ENCODE measurements at places on chromosomes 12 and 14.

DNA sequence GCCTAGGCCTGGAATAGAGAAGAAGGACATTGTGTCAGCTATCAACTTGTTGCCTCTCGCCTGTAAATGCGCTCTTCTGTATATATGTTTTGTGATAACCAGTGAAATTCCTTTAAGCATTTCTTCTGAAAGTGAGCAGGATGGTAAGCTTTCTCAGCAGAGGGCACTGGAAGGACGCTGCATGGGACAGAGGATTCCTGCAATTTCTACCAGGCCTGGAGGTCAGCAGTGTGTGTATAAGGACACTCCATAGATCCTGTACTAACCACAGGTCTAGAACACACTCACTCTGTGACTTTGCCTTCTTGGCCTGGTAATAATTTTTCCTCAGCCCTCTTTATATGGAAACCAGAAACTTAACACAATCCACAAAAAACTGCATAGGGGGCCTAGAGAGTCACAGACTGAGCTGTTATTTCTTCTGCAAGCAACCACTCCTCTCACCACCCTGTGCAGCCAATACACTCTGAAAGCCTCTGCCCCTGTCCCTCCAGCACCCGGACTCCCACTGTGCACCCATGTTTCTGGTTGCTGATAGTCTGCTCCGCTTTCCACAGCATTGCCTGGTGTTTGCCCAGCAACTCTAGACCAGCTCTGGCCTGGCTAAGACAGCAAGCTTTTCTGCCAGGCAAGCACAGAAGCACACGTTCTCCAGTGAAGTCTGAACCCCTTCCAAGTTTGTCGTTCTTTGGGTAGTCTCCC lies 94.0 kb upstream of the RMST start:
- DNase-seq: no peak

GRCh38 chr14:88422919-88423650 lies 37.6 kb downstream of the SPATA7 start:
- no peak for DNase-seq

- no peak for DNase-seq
These were observed 6.2 kb upstream of the OAS1 start for GRCh38 chr12:112900298-112901145.

- DNase-seq: no peak
These were observed 66.0 kb upstream of the GALNT9 start for GRCh38 chr12:132395192-132395907.

DNA sequence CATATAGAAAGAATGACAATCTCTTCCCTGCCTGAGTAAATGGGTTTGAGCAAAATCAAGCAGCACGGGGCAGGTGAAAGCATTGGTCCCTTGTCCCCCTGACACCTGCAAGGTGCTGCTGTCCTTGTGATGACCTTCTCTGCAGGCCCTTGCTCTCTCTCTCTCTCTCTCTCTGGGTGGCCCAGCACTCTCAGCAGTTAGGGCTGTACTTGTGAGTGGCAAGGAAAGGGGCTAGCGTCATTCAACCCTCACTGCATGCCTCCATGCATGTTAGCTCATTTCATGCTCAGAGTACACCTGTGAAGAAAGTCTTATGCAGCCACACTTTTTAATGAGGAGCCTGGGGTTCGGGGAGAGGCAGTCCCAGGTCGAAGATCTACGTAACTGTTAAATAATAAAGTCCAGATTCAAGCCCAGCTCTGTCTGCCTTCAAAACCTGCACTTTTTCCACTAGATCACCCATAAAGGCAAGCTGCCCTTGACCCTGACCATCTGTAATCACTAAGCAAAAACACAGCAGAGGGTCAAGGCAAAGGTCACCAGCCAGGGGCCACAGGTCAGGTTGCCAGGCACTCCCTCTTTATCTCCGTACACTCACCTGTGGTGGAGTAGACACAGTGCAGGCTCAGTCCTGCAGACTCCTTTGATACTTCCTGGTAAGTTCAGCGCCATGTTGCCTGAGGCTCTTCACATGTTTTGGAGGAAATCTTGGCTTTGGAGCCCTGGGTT lies 44.9 kb upstream of the CLMN start:
- no peak for DNase-seq

- no peak for DNase-seq
These were observed 35.8 kb downstream of the CCNK start for GRCh38 chr14:99516871-99517642.

DNA sequence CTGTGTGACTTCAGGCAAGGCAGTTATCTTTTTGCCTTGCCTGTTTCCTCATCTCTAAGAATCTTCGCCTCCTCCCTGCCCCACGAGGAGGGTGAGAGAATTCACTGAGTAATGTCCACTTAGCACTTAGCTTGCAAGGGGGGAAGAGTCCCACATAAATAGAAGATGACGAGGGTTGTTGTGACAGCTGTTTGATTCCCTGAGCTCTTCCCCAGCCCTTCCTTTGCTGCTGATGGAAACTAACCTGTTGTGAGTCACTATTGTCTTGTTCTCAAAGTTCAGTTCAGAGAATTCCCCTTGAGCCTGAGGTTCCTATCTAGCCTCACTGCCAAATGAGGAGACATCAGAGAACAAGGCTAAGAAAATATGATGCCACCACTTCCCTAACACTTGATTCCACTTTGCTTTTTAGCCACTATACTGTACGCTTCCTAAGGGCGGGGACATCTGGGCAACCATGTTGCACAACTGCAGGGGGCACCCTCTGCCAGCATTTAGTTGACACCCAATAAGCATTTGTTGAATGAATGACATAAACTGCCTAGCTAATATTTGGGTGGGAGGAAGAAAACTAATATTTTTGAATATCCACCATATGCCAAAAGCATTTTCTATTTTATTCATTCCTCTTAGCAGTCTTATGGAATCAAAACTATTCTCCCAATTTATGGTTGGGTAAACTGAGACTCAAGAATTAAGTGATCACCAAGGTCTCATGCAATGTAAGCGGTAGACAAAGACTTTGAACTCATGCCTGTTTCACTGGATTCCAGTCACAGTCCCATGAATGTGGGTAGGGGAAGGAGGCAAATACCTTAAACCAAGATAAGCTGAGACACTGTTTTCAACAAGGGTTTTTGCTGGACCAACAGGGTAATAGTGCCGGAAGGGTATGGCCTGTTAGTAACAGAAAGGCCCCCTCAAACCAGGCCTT lies 77.6 kb downstream of the ZFP36L1 start:
- no peak for DNase-seq

All from right renal cortex interstitium (tissue), 3 donors.